ENCODE measurements at places on chromosomes 3 and 15.

GRCh38 chr3:135803028-135803692 lies 162.4 kb upstream of the PPP2R3A start:
- no peak for DNase-seq

DNA sequence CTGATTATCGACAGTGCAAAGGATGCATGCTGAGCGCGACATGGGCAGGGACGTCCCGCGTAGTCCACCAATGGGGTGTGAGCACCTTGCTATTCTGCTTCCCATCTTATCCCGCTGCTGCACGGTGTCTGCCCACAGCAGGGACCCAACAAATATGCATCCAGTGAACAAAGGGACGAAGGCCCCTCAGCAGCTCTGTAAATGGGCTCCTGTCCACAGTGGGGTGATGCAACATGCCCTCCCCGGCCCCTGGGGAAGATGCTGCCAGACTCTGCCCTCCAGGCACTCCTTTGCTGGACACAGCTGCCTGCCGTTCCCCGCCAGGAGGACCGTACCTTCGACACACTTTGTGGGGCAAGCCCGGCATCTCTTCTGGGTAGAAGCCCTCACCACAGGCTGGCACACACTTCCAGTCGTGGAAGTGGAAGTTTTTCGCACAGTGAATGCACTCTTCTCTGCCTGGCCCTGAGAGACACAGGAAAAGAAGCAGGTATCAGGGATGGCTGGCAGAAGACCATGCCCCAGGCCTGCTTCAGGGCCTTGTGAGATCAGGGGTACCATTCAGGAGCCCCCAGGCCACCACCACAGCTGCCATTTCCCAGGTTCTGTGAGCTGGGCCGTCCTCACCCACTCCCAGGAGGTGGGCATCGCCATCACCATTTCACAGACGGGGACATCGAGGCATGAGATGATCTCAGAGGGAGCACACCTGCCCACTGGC lies 18.2 kb upstream of the SNRPA1 start:
- DNase-seq: no peak

DNA sequence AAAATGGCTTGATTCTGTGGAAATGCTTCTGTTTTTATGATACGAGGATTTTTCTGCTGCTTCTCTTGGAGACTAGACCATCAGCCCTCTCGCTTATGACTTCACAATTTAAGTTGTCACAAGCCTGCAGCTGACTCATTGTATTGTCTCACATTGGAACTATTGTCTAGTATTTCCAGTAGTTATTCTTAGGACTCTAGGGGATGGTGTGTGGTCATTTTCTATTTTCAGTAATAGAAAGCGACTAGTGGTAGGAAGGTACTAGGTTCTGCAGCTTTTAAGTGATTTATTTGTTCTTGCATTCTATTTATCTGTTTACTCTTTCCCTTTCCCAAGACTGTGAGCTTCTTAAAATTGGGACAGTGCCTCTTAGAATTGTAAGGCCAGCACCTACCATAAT lies 66.3 kb upstream of the CRTC3 start:
- DNase-seq: no peak

- DNase-seq: no peak
These were observed 20.4 kb downstream of the ZNF662 start for GRCh38 chr3:42926310-42926709.
